ENCODE measurements at places on chromosomes 1 and 21.

DNA sequence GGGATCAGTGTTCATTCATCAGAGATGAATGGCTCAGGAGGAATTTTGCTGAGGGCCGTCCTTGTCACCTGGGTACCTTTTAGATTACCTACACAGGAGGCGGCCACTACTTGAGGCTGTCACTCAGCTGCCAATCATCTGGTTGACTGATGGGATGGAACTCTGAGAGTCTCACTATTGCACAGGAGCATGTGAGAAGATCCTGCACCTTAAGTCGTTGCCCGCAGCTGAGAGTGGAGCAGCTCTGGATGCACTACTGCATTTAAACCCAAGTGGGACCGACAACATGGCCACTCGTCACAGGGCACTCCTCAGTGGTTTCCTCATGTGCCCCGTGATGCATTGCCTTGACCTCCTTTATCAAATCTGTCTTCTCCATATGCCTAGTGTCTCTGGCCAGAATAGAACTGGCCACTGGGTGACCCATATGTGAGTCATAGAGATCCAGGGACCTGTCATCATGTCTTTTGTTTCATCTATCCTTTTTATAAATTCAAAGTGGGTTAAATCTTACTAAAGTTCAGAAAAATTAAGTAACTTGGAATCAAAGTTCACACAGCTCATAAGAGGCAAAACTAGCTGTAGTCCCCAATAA, 165.5 kb downstream of the ZSCAN20 start:
- DNase-seq: no peak

DNA sequence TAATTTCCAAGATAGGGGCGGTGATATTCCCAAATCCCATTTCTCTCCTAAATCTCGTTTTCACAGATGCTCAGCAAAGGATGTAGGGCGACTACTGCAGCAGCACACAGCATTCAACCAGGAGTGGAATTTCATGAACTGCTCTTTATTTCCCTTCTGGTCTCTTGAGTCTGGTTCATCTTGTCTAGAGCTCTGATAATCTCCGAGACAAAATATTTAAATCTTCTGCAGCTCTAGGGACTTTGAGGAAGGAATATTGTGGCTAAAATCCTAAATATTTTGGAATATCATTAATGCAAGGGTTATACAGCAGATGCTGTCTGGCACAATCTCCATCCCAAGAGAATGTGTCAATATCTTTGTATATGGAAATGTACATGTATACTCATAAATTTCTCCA, 45.4 kb downstream of the KIF26B start:
- DNase-seq: no peak

DNA sequence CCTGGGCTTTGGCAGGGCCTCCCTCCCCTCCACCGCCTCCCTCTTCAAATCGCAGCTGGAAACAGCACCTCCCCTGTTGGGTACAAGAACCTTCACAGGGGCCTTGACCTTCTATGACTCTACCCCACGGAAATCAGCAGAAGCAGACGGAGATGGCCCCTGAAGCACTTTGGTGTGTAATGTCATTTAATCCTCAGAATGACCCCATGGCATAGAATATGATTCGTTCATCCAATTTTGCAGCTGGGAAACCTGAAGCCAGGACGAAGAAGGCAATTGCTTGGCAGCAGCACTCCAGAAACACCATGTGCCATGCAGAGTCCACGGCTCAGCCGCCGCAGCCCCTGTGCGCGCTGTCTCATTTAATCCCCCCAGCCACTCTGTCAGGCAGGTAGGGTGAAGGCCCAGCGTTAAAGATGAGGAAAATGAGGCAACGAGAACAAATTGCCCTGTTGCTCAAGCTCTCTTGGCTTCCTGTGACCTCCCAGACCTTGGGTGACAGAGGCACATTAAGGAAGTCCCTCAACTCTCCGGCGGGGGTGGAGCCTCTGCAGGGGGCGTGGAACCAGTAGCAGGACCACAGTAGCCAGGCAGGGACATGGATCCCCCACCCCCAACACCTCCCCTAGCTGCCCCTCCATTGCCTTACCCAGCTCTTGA, 25.8 kb upstream of the LAPTM5 start:
- no peak for DNase-seq

- DNase-seq: no peak
Observed at GRCh38 chr1:206467915-206468314, 2.4 kb upstream of the IKBKE start.

- no peak for DNase-seq
Observed at GRCh38 chr1:21289700-21290545, at the start of gene ECE1. Gene ECE1, minus strand, starts transcription at chr1:21290463. Its CDS starts 49 bp downstream, at chr1:21290414.

DNA sequence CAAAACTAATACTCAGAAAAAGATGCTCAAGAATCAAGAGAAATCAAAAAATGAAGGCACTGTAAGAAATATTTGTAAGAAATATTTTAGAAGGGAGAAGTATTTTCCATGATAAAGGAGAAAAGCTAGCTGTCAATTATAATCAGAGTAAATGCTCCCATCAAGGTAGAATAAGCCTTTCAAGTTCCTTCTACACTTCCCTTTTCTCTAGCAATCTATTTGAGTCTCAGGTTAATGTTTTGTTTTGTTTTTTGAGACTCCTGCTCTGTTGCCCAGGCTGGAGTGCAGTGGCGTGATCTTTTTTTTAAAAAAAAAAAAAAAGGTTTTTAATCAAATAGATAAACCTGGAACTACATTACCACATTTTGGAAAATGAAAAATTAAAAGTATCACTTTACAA, 33.3 kb downstream of the PUM1 start:
- DNase-seq: no peak

- peak; percentile 87 for DNase-seq
Observed at GRCh38 chr1:245500546-245500945, 345.8 kb downstream of the KIF26B start.

DNA sequence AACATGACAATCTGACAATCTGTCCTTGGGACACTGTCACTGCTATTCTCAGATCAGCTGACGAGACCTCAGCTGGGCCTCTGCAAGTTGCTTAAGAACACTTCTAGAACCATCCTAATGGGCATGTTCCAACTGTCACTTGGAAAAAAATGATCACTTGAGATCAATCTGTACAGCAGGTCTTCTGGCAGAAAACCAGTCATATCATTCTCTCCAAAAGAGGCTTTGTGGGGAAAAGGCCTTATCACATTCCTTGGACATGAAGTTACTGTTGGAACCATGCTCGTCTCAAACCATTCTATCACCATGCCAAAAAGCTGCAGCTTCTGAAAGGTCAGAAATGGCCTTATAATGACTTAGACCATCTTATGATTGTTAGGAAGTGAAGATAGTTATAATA, 744.2 kb downstream of the USP25 start:
- no peak for DNase-seq

- DNase-seq: peak; percentile 69
Observed at GRCh38 chr21:38165466-38166172, 91.2 kb upstream of the KCNJ15 start.

DNA sequence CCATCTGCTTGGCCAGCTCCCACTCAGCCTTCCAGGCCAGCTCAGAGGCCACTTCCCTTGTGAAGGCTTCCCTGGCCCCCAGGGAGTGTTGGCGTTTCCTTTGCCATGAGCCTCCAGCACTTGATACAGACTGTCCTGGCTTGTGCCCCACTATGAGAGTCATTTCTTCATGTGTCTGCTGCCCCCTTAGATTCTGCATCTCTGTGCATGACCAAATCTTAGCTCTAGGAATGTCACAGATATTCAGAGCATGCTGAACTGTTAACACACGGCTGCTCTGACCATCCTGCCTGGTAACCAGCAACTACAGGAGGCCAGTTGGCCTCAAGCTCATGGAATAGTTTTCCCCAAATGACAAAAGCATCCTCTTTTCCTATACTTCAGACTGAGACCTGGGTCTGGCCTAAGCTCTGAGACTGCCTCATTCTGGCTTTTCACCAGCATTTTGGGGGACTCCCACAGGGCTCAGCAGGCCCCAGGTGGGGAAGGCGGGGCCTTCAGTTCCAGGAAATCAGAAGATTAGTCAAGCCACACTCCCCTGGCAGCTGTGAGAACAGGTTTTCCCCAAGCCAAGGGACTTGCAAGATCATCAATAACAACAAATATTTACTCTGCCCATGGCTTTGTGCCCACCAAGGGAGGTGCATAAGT, 182.6 kb upstream of the EDN2 start:
- no peak for DNase-seq

GRCh38 chr1:168227620-168228019, 1.8 kb downstream of the SFT2D2 start:
- DNase-seq: no peak

GRCh38 chr1:113983391-113983790, 4.1 kb downstream of the OLFML3 start:
- no peak for DNase-seq

DNA sequence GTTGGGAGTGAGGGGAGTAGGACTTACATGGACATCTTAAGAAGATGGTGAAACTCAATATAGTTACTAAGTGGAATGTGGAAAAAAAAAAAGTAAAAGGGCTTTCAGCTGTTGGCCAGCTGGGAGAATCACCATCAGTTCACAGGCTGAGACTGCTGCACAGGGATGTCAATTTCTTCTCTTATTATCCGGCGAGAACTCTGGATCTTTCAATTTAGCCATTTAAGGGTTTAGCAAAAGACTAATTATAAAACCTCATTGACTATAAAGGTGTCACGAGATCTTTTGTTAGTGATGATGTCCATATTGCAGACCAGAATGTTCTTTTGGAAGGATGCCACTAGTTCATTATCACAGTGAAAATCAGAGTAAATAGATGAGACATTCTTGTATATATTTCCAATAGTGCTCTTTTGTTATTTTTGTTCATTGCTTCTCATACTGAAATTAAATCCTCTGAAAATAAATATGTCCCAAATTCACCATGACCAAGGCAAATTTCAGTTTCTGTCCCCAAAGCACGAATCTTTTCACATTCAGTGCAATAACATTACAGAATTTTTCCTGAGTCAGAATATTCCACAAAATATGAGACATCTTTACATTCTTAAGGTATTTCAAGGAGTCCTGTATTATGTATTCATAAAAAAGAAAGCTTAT, 266.1 kb downstream of the DNM3 start:
- no peak for DNase-seq

GRCh38 chr1:201622353-201622752, 83.4 kb downstream of the NAV1 start:
- DNase-seq: no peak

- DNase-seq: no peak
Observed at GRCh38 chr1:153360592-153361479, 3.2 kb downstream of the S100A9 start.

DNA sequence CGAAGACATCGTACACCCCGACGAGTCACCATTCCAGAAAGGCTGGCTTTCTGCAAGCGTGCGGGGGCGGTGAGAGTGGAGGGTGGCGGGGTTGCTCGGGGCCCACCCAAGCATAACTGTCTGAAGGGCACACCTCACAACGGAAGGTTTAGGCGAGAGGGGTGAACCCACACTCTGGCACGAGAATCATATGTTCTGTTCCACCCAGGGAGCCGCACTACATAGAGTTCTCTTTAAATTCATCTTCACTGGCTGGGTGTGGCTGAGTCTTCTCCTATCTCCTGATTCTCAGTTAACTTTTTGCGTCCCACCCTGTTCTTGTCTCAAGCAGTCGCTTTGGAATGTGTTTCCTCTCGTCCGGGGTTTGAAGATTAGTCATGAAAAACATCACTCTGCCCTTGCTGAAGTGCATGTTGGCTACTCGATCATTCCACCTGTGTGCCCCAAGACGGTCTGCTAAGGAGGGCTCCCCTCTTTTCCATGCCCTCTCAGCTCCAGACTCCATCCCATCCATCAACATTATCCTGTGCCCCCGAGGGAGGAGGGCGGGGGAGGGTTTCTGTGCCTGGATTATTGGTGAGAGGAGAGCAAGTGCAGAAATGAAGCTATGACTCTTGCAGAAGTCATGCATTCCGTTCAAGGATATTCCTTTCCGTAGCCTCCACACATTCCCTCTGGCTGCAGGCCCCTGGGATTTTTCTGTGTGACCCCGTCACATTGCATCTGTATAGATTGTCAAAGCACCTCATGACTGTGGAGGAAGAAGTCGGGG, 53.5 kb upstream of the CD34 start:
- no peak for DNase-seq

DNA sequence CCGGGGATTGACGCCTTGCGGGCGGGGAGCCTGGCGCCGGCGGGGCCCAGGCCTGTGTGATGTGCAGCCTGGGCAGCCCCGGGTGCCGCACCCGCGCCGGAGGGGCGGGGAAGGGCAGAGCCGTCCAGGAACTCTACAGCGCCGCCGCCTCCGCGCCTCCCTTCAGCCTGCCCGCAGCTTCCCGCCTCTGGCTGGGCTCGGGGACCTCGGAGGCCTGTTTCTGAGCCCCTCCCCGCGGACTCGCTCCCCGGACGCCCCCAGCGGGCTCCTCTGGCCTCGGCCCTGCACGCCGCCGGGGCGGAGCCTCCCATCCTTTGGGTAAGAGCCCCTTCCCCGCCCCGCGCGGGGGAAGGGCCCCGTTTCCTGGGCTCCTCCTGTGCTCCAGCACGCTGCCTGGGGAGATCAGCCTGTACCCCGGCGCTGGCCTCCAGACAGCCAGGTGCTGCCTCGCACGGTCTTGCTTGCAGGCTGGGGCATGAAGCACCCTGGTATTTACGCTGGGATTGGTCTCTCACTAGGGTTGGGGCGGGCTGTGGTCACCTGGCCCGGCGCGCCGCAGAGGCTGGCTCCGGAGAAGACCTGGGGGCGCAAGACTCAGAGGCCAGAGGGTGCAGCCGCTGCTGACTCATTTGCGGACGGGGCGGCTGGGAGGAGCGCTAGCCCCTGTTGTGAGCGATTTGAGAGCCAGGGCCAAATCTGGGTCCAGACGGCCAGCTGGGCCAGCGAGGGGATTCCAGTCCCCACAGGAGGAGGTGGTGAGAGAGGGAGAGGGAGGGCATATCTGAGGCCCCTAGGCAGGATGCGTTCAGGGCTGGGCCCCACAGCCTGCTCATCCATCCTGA, 5.7 kb upstream of the ACOT11 start:
- peak; percentile 35 for DNase-seq

DNA sequence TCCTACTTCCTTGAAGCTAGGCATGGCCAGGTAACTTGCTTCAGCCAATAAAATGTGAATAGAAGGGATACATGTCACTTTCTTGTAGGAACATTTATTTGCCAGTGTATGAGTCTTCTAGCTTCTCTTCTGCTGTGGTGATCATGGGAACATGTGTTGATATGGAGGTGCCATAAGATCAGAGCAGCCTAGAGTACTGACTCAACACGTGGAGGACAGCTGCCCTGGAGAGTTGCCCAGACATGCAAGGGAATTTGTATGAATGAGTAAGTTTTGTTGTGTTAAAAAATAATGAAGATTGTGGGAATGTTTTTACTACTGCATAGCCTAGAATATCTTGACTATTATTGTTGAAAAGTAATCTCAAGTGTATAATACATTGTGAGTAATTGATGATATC, 502.3 kb downstream of the NUF2 start:
- DNase-seq: peak; percentile 93

DNA sequence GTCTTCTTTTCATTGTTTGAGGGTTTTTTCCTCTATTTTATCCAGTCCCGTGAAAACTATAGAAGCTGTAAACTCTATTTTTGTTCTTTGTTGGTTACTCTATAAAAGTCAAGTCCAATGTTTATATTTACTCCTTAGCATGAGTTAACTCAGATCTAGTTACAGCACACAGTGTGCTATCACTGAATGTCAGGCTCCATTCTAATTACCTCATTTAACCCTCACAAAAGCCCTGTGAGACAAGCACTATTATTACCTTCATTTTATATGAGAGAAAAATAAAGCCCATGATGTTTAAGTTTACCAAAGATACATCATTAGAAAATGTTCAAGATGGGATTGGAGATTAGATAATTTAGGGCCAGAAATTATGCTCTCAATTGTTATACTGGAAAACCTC, 251.4 kb upstream of the SNX7 start:
- no peak for DNase-seq

Measured in fibroblast of skin of left quadriceps (primary cell).